ENCODE measurements at places on chromosomes 1 and 21.

GRCh38 chr21:42554251-42554961, 40.8 kb downstream of the SLC37A1 start:
- DNase-seq: no peak

DNA sequence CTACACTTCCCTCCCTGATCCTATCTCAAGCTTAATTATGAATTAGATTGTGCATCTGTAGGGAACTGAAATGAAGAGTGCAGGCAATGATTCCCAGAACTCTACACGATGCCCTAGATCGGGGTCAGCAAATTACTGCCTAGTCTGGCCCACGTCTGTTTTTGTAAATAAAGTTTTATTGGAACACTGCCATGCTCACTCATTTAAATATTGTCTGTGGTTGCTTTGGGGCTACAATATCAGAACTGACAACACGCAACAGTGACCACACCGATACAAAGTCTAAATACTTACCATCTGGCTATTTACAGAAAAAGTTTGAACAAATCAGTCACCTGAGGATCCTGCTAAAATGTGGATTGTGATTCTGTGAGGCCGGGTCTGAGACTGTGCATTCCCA, 74.1 kb downstream of the PGBD5 start:
- no peak for DNase-seq

DNA sequence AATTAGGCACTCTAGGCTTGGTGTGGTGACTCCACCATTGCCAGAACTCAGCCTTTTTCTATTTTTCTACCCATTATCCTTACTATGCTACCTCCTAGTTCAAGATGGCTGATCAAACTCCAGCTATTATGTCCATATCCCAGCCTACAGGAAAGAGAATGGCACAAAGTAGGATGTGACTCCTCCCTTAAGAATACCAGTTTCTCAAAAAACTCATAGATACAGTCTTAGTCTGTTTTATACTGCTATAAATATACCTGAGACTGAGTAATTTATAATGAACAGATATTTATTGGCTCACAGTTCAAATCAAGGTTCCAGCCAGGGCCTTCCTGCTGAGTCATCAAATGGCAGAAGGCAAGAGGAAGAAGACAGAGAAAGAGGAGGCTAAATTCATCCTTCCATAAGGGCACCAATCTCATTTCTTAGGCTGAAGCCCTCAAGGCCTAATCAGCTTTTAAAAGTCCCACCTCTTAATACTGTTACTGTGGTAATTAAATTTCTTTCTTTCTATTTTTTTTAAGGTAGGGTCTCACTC, 542.8 kb upstream of the BEND5 start:
- no peak for DNase-seq

- peak; percentile 14 for DNase-seq
Measured at GRCh38 chr1:222243902-222244301, 304.0 kb downstream of the HHIPL2 start.

GRCh38 chr1:18947570-18947969, 8.9 kb downstream of the IFFO2 start:
- DNase-seq: no peak

GRCh38 chr1:186330758-186331157, 44.3 kb downstream of the TPR start:
- DNase-seq: no peak

Data from amniotic epithelial cell (primary cell).